ENCODE measurements at places on chromosomes 16 and 17.

- DNase-seq, result no peak
Observed at GRCh38 chr17:29880031-29880430, 50.0 kb downstream of the SSH2 start.

DNA sequence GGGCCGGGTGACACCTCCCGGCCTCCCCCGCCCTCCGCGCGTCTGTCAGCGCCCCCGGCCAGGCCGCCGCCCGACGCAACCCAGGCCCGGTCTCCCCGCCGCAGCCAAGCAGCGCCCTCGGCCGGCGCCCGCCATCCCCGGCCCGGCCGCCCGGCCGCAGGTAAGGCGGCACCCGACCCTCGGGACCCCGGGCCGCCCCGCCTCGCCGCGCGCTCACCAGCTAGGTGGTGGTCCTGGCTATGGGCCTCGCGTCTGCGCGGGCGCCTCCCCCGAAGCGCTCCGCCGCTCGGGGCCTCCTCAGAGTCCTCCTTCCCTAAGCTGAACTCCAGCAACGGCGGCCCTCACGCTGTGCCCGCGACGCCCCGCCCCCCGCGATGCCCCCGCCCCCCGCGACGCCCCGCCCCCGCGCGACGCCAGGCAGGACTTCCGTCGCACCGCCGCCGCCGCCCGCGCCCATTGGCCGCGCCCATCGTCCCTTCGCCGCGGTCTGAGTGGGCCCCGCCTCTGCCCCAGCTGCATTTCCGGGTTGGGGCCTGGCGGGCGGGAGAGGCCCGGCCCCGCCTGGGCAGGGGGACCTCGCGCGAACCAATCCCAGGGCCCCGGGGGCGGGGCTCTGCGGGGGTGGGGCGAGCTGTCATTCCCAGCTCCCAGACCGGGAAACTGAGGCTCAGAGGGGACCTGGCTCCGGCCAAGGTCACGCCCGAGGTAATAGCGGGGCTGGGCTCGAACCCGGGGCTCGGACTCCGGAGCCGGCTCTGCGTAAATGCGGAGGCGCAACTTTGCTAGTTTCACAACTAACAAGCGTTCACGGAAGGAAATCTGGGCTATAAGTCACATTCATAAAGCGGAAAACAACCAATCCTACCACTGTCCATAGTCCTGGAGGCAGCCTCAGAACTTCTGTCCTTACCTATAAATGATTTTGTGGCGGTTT, 9.0 kb upstream of the KCTD5 start:
- peak; percentile 96 for DNase-seq

DNA sequence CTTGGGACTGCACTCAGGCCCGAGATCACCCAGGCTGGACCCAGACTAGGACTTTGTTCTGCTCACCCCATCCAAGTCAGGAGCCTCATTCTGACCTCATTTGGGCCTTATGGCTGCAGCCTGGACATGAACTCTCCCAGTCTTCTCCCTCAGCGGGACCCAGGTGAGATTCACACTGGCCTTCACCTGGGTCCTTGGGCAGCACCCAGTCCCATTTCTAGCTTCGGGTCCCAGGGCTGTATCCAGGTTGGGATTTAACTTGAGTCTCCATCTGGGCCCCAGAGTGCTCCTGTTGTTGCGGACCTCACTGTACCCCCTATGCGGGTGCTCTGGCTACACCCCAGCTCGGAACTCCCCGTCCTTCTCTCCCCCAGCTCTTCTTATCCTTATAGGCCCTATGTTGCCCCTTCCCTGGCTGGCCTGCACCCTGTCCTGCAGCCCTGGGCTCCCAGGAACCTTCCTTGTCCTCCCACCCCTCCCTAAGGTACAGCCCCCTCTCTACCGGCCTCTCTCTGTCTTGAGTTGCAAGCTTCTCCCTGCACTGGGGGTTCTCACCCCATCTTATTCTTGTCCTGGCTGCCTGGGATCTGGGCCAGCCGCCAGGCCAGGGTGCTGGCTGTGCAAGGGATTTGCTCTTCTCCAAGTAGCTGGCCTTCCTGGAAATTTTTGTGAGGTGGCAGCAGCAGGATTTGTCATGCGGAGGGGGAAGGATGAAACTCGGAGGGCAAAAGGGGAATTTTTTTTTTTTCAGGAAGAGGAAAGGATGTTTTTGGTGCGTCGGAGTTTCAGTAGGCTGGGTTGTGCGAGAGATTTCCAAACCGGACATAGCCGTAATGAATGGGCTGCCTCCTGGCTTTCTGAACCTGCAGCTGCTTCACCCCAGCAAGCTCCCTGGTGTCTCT, 904 bp downstream of the MAP2K3 start:
- no peak for DNase-seq

DNA sequence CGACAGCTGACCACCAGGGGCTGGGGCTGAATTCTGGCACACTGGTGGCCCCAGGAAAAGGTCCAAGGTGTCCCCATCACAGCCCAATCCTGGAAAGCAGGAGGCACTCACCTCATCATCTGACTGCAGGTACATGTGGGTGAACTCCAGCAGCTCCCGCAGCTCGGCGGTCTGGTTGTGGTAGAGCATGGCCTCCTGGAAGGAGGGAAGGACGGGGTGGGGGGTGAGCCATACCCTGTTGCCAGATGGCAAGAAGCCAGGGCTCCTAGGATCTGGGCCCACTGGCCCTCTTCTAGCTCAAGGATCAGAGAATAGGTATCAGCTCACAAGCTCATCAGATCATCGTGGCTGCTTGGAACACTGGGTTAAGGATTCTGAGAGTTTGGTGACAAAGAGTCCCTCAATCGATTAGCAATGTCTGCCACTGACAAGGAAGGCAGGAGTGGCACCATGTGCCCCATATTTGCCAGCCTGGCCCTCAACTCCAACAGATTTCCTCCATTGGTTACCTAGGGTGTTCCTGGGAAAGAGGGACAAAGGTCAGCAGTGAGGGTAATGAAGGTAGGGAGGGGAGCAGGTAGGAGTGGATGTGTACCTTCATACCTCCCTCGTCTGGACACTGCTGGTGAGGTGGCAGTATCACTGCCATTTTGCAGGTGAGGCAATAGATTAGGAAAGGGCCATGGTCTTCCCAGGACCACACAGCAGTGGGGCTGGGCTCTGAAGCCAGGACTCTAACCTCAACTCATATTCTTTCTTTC, 4.9 kb downstream of the P3H4 start:
- no peak for DNase-seq

GRCh38 chr16:23279721-23280153, 22.4 kb upstream of the SCNN1B start:
- no peak for DNase-seq

GRCh38 chr17:4969047-4969550, 1.5 kb upstream of the SPAG7 start:
- DNase-seq, result peak; percentile 83

DNA sequence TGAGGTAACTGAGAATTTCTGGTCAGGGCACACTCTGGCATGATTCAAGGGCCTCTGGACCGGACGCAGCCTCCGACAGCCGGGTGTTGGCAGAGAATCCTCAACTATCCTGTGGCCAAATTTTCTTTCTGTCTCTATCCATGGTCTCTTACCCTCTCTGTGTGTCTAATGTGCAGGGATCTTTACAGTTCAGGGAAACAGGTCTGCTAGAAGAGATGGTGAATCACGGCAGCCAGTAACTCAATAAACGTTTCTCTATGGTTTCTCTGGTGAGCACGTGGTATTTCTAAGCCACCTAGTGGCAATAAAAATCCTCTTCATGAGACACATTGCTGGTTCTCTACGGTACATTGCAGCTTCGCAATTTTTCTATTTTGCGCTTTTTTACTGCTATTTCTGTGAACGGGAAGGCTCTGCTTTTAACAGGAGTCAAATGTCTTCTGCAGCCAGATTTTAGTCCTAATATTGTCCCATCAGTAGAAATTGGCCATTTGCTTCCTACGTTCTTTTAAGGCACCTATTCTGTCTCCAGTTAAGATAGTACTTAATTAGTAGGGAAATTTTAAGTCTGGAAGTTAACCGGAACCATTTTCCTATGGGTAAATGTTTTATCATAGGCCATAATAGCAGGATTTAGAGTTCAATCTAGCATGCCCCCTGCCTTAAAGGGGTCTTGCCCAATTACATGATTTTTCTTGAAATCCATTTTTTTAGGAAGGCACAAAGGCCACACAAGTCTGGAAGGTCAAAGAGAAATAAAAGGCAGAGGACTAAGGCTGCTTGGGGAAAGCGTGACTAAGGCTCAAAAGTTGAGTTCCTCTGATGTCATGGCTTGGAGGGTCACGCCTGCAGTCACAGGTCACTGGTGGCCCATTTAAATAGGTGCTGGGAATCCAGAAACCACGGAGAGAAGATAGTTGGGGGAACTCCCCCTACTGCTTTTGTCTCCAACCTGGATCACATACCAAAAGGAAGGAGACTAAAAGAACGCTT, 31.5 kb downstream of the QPRT start:
- peak; percentile 77 for DNase-seq

DNA sequence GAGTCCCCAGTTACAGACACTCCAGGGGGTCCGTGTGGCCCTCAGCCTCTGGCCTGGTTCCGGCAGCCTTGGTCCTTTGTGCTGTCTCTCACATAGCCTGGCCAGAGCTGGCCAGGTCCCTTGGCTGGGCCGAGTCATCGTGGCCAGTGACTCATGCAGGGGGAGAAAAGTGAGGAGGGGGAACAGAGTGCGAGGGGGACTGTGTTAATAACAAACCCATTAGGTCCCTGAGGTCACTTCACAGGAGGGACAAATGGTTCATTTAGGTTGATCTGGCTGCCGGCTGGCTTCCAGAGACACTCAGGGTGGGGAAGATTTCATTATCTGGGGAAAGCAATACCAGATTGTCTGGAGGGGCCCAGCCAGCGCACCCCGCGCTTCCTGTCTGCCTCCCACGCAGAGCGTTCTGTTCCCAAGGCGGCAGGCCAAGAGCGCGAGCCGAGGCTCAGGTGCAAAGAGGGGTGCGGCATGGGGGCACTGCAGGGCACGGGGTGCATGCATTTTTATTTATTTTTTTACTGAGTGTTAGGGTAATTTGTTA, 223.1 kb downstream of the SEC14L1 start:
- DNase-seq, result no peak

DNA sequence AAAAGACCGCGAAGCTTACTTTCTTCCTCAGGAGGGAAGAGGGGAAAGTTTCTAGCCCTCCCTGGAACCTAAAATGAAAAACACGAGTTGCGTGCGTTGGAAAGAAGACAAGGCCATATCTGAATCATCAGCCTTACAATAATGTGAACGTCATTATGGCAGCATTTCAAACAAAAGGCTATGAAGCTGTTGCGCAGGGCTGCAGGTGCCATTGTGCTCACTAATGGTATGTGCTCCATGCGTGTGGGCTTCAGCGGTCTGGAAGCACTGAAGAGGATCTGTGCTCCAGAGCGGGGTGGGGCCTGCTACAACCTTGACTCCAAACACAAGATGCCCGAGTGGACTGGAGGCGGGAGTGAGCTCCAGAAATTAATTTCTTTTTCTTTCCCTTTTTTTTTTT, 12.1 kb upstream of the CYB5B start:
- no peak for DNase-seq

DNA sequence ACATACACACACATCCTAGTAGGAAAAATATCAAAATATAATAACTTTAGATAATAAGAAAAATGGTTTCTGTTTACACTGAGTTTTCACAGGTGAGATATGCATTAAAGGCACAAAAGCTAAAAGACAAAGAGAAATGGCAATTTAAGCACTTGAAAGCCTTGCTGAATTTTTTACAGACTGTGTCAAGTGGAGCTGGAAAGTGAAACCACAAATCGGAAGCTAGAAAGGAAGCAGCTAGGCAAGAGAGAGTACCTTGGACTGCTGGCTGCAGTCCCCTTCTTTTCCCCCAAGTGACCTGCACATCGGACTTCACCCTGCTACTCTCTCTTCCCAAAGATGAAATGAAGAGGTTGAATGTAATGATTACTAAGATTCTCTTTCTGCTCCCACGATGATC, 135.1 kb downstream of the CDH13 start:
- no peak for DNase-seq

DNA sequence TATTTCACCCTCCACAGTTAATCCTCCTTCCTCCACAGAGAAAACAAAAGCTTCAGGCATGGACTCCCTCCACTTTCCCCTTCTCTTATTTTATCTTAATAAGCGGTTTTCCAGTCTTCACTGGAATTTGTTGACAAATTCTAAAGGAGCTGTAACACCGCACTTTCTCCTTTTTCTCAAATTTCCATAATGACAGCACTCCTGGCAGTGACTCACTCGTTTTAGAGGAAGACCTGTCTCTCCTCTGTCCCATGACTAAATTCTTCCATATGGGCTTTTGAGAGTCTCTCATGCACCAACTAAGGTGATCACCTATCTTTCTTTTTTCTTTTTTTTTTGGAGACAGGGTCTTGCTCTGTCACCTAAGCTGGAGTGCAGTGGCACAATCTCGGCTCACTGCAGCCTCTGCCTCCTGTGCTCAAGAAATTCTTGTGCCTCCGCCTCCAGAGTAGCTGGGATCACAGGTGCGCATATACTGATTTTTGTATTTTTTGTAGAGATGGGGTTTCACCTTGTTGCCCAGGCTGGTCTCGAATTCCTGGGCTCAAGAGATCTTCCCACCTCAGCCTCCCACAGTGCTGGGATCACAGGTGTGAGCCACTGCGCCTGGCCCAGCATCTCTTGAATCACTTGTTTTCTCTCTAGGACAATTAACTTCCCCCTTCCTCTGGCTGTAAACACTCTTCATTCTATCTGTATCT, 7.7 kb downstream of the ITGAM start:
- no peak for DNase-seq

DNA sequence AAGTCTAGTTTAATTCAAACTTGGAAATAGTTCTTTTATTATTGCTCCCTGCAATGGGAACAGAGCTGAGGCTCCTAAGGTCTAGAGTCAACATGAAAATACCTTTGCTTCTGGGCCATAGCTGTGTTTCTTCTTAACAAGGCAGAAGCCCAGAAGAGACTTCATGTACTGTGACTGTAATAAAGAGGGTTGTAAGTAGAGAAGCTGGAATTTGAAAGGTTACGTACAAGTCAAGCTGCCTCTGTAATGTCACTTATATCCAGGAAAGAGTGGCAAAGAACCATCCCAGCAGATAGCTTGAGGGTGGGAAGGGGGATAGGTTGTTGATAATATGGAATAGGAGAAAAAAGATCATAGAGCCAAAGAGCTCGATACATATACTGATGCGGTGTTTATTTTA, 248.6 kb downstream of the WWOX start:
- DNase-seq, result no peak

- DNase-seq, result no peak
Observed at GRCh38 chr17:53724726-53725125, 98.0 kb upstream of the KIF2B start.

- no peak for DNase-seq
Observed at GRCh38 chr16:87549627-87550494, 52.4 kb upstream of the JPH3 start.

Data from activated CD4-positive, alpha-beta T cell treated with anti-CD3 and anti-CD28 coated beads, Interleukin-2, Interleukin-4, amounts not matched to agents 100 ng/mL and 50 ng/mL, durations not matched to agents 16 hours and 8 hours (primary cell).